Occipital lobe (tissue), 3 donors: ENCODE measurements at places on chromosomes 4 and X. TPM values are rescaled to one million over a fixed set of nuclear protein-coding genes. Genes with fewer than 3 reads are reported as not detected.

- no peak for DNase-seq
Measured at GRCh38 chr4:107213410-107213809, 177.3 kb upstream of the DKK2 start.

The LONRF3 gene
- 1.9 TPM for total RNA-seq

The CT45A10 gene
- not detected for total RNA-seq

DNA sequence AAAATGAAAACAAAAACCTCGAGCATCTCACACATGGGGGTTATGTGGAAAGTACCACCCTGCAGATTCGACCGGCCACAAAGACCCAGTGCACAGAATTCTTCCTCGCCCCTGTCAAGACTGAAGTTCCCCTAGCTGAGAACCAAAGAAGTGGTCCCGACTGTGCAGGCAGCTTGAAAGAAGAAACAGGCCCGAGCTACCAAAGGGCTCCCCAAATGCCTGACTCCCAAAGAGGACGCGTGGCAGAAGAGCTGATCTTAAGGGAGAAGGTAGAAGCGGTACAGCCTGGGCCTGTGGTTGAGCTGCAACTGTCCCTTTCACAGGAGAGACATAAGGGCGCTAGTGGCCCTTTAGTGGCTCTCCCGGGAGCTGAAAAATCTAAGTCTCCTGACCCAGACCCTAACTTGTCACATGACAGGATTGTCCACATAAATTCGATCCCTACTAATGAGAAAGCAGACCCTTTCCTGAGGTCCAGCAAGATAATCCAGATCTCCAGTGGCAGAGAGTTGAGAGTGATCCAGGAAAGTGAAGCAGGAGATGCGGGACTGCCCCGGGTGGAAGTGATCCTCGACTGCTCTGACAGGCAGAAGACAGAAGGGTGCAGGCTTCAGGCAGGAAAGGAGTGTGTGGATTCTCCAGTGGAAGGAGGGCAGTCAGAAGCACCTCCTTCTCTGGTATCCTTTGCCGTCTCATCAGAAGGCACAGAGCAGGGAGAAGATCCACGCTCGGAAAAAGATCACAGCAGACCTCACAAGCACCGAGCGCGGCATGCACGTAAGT is 108.8 kb upstream of the MYOZ2 start:
- no peak for DNase-seq

DNA sequence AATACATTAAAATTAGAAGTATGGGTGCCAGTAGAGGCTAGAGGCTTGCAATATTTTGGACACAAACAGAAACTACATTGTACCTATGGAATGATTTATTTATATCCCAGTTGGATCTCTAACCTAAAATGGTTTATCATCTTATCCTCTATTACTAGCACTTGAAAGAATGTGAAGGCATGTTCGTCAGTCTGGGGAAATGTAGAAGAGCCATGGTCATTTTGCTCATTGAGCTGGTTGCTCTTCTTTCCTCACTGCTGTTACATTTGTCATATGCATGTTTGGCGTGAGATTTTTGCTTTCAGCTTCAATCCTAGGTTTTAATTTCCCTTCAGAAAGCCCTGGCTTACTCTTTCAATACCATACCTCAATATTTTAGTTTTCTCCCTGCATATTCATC is 82.4 kb upstream of the MYOZ2 start:
- DNase-seq = no peak

The KLHL34 gene
- under 0.01 TPM for total RNA-seq

GRCh38 chr4:76968937-76969336 is 19.4 kb downstream of the SEPTIN11 start:
- no peak for DNase-seq

GRCh38 chr4:41258783-41259182 is 2.1 kb downstream of the UCHL1 start:
- DNase-seq = peak; percentile 30

The SLC39A8 gene
- total RNA-seq = 10.3 TPM

DNA sequence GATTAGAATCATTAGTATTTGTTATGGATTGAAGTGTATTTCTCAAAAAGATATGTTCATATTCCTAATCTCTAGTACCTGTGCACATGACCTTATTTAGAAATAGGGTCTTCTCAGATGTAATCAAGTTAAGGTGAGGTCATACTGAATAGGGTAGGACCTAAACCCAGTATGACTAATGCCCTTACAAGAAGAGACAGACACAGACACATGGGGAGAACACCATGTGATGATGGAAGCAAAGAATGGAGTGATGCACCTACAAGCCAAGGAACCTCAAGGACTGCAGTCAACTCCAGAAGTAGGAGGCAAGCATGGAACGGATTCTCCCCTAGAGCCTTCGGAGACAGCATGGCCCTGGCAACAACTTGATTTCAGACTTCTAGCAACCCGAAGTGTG is 31.4 kb downstream of the OTUD4 start:
- DNase-seq = no peak
